Right cardiac atrium (tissue), 5 donors: ENCODE measurements at places on chromosomes 16 and 17.

GRCh38 chr17:12041312-12041711 lies 20.6 kb downstream of the MAP2K4 start:
- no peak for DNase-seq

DNA sequence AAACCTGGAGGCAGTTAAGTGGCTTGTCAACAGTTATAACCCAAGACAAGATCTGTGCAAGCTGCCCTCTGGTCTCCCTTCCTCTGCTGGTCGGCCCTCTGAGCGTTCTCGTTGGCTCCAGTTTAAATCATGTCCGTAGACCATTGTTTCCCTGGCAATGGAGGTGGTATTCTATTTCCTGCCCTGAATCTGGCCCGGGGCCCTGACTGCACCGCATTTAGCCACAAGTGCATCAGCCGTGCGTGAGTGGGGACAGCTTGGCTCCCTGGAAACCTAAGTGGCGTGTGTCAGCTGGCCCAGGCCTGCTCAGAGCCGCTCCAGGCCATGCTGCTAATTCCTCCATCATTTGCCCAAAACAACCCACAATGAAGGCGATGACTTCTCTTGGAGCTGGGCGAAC lies 15.0 kb upstream of the MYLK3 start:
- peak; percentile 67 for DNase-seq

GRCh38 chr17:9115214-9116191 lies 94.2 kb downstream of the NTN1 start:
- peak; percentile 82 for DNase-seq

GRCh38 chr16:3266873-3267537 lies 10.6 kb upstream of the MEFV start:
- DNase-seq, result peak; percentile 21

DNA sequence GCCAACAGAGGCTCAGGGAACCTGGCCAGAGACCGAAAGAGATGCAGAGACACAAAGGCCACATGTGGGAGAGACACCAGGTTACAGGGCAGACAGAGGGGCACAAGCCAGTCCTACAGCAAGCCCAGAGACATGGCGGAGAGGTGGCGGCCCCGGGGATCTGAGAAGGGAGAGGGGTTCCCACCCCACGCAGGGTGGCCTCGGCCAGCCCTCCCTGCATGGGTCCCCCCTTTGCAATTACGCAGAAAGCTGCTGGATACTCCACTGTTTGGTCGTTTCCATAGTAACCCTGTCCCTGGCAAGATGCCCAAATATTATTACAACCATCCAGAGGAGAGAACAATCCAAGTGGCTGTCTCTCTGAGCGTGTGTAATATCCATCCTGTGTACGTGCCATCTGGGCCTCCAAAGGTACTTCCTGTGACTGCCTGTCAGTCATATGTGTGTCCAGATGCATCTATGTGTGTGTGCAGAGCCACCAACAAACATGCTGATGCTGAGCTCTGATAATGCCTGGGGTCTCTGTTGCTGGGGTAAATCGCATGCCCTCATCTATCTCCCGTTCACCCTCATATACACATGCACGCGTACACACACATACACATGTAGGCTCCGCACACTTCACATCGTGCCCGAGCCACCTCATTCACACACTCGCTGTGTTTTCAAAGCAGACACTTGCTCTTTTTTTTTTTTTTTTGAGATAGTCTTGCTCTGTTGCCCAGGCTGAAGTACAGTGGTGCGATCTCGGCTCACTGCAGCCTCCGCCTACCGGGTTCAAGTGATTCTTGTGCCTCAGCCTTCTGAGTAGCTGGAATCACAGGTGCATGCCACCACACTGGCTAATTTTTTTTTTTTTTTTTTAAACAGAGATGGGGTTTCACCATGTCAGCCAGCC lies 5.5 kb downstream of the PCGF2 start:
- DNase-seq, result peak; percentile 45

- no peak for DNase-seq
These were observed 19.3 kb upstream of the RAI1 start for GRCh38 chr17:17661834-17662385.

GRCh38 chr17:58693208-58693607 lies 806 bp downstream of the RAD51C start:
- no peak for DNase-seq

GRCh38 chr17:81691196-81691595 lies 7.4 kb downstream of the HGS start:
- DNase-seq, result no peak

GRCh38 chr16:86027373-86028126 lies 128.6 kb downstream of the IRF8 start:
- DNase-seq, result no peak

DNA sequence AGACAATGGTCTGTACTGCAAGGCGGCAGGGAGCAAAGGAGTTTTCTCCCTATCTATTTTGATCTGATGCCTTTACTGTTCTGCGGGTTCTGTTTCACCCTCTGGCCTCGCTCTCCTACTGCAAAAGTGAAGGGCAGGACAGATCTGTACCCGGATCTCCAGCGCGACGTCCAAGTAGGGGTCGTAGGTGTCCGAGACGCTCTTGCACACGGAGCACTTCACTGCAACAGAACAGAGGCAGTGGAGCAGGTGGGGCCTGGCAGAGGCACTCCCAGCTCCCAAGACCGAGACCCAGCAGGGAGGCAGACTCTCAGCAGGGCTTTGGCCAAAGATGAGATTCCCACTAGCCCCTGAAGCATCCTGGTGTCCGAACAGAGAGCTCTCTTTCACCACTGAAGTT lies 19.8 kb downstream of the USP36 start:
- DNase-seq, result no peak

DNA sequence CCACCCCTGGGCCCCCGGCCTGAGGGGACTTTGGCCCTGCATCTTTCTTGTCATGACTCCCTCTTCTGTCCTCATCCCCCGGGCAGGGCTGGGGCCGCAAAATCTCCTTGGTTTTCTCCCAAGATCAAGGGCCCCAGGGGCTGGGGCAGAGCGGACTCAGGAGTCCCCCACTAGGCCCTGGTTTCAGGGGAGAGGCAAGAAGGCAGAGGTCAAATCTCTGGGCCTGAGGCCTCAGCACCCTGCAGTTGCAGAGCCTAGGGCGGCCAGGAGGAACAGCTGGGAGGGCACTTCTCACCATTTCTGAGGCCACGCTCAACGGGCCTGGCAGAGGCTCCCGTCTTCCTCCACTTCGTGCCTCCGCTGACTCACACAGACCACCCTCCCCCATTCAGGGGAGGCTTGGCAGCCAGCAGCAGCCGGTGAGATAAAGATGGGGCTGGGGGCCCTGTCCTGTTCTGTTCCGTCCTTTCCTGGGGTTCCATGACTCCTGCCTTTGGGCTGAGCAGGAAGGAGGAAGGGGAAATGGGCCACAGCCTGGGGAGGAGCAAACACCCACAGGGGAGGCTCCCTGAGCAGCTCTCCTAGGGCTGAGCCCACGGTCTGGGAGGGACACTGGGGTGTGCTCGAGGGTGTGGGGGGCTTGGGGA lies 12.4 kb downstream of the ZSCAN10 start:
- DNase-seq, result peak; percentile 66

DNA sequence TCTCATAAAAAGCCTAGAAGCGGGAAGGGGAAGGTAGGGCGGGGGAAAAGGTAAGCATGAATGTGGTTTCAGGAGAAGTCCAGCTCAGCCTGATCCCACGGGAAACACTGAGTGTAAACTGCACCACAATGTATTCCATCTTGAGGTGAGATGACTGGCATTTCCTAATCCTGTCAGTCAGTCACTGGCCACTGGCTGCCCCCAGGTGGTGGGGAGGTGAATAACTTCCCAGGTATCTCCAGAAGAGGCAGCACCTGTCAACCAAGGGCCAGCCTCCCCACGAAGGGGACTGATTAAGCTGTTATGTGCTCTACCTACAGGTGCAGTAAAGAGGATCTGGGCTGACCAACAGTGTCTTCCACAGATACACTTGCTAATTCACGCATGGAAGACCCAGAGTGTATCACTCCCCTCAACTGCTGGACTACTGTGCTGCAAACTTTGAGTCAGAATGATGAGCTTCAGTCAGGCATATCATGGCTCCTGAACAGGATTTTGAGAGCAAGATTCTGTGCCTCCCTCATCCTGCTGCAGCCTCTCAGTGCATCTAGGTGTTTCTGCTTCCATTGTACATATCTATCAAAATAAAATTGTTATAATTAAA lies 108.5 kb upstream of the CCL2 start:
- DNase-seq, result peak; percentile 61

GRCh38 chr16:1706386-1707192 lies 594 bp downstream of the MAPK8IP3 start:
- DNase-seq, result peak; percentile 44

GRCh38 chr16:19809121-19809635 lies 75.5 kb downstream of the GPRC5B start:
- no peak for DNase-seq

DNA sequence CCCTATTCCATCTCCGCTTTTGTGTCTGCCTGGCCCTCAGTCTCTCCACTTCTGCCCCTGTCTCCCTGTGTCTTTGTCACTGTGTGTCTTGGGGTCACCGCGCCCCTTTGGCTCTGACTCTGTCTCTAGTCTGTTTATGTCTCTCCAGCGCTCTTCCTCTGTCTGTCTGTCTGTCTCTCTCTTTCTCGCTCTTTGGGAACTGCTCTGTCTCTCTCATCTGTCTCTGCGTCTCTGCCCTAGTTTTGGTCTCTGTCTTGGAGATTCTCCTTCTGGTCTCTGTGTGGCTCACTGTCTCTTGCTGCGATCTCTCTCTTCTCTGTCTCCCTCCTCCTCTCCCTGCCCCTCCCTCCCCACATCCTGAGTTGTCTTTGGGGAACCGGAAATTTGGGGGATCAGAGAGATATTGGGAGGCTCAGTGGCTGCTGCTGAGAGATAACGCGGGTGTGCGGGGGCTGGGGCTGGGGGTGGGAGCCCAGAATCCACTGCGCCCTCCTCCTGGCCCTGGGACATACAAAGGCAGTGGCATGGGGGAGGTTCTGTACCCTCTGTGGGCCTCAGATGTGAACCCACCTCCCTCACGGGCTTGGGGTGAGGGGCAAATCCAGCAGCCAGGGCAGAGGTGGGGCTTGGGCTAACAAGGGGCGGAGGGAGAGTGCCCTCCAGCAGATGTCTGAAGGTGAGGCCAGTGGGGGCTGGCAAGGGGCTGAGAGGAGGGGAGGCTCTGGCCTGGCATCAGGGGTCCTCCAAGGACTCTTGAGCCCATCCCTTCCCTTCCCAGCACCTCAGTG lies 24.4 kb downstream of the LAT start:
- DNase-seq, result no peak

DNA sequence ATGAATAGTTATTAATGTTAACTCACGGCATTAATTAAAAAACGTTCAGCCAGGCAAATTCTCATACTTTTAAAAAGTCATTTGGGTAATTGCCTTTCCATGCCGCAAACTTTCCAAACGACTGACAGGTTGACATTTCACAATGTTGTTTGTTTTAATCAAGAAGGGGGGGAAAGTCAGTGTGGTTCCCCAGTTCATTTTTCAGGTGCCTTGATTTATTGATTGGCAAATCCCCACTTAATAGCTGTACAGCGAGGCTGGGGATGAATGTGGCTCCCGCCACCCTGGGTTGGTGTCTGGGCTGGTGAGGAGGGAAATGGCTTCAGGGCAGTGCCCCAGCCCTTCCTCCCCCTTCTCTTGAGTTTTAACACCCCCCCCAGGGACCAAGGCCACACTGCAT lies 318.0 kb downstream of the SOX9 start:
- DNase-seq, result no peak

- no peak for DNase-seq
These were observed 20.2 kb downstream of the HLF start for GRCh38 chr17:55284944-55285339.

- no peak for DNase-seq
These were observed 11.9 kb downstream of the KIF19 start for GRCh38 chr17:74337834-74338500.

- no peak for DNase-seq
These were observed 35.3 kb downstream of the B9D1 start for GRCh38 chr17:19327031-19327783.

- peak; percentile 92 for DNase-seq
These were observed 951 bp upstream of the GPRC5C start for GRCh38 chr17:74430706-74431567.

GRCh38 chr16:76955629-76956028 lies 235.4 kb upstream of the MON1B start:
- no peak for DNase-seq

- DNase-seq, result no peak
These were observed 6.1 kb upstream of the RNF157 start for GRCh38 chr17:76246080-76247066.

DNA sequence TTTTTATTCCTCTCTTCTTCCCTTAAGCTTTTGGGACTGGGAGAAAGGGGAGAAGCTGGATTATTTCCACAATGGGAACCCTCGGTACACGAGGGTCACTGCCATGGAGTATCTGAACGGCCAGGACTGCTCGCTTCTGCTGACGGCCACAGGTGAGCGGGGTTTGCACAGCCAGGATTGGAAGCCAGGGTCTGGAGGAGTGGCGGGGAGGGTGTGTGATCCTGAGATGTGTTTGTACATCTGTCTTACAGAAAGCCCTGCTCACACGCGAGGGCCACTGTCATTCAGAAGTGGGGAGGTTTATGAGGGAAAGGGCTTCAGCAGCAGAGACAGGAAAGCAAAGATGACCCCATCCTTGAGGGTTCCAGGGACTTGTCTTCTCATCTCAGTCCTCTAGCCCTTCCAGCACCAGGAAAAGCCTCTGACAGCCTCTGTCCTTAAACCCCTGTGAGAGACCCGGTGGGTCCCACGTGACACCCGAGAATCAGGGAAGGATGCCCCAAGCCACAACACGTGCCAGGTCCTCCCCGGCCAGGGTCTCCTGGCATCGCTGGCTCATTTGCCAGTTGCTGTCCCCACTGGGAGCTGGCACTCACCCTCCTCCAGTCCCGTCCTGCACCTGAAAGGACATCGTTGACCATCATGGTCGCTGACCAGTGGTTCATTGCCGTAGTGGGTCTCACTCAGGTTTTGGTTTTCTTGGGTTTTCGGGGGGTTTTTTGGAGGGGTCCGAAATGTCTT lies 44.3 kb upstream of the CHMP6 start:
- DNase-seq, result no peak

- no peak for DNase-seq
These were observed 64.7 kb upstream of the SLC12A3 start for GRCh38 chr16:56800355-56800754.

DNA sequence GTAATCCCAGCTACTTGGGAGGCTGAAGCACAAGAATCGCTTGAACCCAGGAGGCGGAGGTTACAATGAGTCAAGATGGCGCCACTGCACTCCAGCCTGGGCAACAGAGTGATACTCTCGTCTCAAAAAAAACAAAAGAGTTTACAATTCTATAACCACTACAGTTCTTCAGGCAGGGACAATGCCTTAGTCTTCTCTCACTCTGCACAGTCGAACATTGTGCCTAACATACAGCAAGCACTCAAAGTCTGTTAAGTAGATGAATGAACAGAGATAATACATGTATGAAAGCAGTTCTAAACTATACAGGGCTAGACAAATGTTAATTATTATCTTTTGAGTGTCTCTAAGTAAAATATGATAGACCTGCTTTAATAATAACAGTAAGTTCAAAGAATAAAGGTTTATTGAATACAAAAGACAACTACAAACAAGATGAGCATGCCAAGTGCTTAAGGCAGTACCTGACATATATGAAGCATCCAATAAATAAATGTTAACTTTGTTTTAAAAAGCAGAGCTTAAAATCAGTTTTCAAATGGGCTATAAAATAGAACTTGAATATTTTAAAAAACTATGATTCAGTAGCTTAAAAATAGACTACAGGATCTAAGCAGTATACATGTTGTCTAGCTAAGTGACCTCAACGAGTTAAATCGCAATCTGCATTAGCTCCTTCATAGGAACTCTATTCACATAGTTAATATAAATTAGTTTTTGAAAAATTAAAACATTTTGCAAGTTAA lies 19.3 kb downstream of the INTS2 start:
- DNase-seq, result no peak
